ENCODE measurements at places on chromosomes 1 and 21.

- peak; percentile 44 for DNase-seq
Measured at GRCh38 chr21:37153935-37154350, 80.9 kb downstream of the TTC3 start.

- no peak for DNase-seq
Measured at GRCh38 chr1:221822591-221822990, 80.7 kb upstream of the DUSP10 start.

- peak; percentile 16 for DNase-seq
Measured at GRCh38 chr1:52403566-52404115, 582 bp downstream of the ORC1 start.

DNA sequence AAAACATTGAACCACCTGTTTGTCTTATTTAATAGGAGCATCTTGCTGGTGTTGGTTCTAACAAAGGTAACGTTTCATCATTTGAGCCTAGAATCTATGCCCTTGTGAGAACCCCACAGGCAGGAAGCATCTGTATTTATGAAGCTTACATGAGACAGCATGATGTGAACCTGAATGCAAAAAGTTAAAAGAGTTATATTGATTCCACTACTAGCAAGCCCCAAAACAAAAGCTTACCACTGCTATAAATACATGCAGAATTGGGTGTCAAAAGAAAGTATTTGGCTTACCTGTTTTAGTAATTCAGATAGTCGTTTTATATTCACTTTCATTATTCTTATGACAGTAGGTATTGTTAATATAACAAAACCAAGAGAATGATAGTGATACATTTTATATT, 301.2 kb upstream of the ADGRL2 start:
- no peak for DNase-seq

DNA sequence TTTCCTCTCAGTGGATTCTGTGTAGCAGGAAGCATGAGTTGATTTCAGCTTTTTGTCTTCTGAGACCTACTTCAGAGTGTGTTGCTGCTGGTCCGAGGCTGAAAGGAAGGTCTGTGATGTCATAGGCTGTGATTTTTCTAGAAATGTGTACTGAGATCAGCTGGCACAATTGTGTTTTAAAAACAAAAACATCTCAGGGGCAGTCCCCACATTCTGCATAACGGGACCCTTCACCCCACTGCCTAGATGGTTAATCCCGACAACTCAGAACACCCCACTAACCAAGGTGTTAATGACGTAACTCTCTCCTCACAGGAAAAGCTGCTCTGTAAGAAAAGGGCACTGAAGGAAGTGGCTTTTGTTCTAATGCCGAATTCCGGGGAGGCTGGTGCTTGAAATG, 59.8 kb upstream of the PPP2R5A start:
- DNase-seq, result no peak

DNA sequence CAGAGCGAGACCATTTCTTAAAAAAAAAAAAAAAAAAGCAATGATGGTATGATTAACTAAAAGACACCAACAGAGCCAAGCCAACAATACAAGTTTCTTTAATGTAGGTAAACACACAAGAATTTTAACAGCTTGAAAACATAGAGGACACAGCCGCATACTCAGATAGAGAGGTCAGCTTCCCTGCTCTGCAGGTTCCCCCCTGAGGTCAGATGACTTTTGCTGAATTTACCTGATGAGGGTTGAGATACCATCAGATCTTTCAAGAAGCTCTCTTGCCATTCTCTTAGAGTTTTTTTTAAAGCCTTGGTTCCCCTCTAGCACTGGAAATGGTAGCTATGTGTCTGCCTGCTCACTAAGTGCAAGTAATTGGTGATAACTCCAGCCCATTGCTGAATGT, 31.1 kb downstream of the BCAS2 start:
- DNase-seq, result no peak

- DNase-seq, result no peak
Measured at GRCh38 chr1:168755800-168756418, 26.9 kb upstream of the DPT start.

GRCh38 chr1:228695015-228695955, 40.0 kb upstream of the RHOU start:
- no peak for DNase-seq

DNA sequence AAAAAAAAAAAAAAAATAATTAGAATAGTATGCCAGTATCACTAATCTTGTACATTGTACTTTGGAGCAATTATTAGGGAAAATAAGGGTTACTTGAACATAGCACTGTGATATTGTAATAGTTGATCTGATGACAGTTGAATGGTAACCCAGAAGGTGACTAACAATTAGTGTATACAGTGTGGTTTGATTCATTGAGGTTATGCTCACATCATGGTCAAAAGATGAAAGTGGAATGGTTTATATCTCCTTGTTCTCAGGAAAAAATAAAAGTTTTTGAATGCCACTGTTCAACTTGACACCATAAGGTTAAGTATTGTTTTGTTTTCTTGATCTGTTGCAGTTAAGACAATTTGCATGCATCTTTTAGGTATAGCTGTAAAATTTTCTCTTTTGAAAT, 87.0 kb downstream of the GPR52 start:
- DNase-seq, result no peak

DNA sequence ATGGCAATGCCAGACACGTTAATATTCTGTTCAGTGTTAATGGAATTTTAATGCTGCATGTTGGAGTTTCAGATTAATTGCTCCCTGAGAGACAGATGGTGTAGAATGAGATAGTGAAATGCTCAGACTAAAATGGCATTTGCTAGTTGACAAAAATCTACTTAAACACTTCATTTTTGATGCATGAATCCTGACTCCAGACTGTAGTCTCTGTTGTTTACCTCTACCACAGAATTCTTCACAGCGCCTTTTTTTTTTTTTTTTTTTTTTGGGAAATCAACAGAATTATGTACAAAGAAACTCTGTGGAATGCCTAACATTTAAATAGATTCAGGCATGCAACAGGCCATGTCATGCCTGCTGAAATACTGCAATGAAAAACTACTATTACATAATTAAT, 111.3 kb downstream of the PLPPR5 start:
- no peak for DNase-seq

- DNase-seq, result no peak
Measured at GRCh38 chr1:203147376-203147775, 19.9 kb downstream of the ADORA1 start.

DNA sequence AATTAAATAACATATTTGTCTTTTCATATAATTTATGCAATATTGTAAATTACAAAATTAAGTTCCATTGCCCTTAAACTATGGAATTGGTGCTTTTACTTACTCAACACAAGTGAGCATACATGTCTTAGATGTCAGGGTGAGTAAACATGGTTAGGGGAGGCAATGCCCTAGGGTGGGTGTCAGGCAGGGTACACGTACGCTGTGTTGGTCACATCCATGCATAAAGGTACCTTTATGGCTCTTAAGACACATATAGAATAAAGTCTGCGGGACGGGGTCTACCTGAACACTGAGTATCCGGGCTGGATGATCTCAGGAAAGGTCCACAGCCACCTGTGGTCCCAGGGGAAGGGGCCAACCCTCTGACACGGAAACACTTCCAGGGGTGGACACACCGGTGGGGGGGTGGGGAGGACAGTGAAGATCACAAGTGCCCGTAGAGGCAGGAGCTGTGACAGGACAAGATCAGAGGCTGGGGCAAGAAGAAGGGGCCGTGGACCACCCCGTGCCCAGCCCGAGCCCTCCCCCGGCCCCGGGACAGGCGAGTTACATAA, 720 bp downstream of the LIN9 start:
- DNase-seq, result peak; percentile 38

DNA sequence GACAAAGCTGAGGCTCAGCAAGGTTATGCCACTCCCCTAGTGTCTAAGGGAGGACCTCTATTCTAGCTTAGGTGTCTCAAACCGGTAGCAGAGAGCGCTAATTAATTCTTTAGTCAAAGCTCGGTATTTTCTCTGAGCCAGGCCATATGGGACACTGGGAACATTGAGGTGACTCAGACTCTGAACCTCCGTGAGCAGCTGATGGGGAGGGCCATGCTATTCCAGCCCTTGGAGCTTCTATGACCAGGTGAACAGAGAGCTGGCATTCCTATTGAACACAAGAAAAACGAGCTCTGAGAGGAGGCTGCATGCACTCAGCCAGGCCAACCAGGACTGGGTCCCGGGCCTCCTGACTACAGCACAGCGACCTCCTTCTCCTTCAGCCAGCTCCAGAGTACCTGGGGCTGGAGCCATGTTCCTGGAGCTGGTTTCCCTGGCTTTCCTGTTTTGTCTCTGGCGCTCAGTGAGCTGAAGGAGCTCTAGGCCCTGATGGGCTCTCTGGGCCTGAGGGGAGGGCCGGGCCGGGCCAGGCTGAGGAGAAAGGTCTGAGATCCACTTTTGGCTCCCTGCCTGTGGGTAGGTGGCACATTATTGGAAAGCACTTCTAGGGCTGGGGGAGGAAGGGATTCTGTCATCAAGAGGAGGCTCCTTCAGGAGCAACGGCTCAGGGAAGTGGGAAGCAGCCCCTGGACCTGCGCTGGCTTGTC, 37.0 kb downstream of the SLC9A1 start:
- no peak for DNase-seq

- DNase-seq, result no peak
Measured at GRCh38 chr1:92599184-92599583, 112.5 kb upstream of the GFI1 start.

DNA sequence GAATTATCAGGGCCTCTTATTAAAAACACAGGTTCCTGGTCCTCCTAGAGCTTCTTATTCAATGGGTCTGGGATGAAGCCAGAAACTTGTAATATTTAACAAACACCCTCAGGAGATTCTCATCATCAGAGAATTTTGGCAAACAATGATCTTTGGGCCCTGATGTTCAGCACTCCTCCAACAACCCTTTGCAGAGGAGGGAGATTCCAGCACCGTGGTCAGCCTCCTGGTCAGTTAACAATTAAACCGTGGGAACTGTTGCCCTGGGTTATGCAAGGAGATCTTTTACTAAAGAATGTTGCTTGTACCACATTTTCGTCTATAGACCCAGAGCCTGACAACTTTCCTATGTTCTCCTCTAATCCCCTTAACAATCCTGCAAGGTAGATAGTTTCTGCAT, 294.4 kb downstream of the PLPP3 start:
- no peak for DNase-seq

DNA sequence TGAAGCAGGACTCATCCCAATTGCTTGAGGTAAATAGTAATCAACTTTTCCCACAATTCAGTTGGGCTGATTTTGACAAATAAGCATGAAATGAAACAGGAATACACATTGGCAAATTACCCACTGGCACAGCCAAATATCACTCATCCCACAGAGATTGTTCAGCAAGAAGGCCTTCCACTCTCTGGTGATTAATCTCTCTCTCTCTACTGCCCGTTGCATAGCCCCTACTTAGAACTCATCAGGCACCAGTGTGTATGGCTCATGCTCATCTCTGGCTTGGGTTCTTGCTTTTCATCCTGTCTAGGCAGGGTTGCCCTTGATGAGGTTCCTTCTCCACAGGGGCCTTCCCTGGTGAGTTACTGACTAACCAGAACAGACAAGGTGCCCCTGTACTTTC, 1.1 kb downstream of the BSDC1 start:
- DNase-seq, result no peak

- DNase-seq, result no peak
Measured at GRCh38 chr1:207115269-207115668, 11.2 kb downstream of the C4BPA start.

DNA sequence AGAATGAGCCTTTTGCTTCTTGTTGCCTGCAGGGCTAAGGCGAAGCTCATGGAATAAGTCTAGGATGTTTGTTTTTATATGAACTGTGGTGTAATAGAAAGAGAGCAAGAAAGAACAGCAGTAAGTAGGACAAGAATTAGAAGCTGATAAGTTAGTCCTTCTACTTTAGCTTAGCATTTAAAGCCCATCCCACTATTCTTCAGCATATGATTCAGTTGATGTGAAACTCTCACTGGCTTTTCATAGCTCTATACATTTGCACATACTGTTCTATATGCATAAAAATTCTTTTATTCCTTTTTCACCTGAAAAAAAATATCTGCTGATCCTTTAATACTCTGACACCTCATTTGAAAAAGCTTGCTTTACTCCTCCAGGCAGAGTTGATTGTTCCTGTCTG, 712.0 kb downstream of the USP25 start:
- DNase-seq, result no peak

- DNase-seq, result no peak
Measured at GRCh38 chr1:67942274-67942673, 108.2 kb downstream of the DIRAS3 start.

- peak; percentile 14 for DNase-seq
Measured at GRCh38 chr1:219347921-219348391, 174.3 kb downstream of the LYPLAL1 start.

- DNase-seq, result no peak
Measured at GRCh38 chr1:64543831-64544230, 73.9 kb downstream of the CACHD1 start.

- DNase-seq, result no peak
Measured at GRCh38 chr1:30637183-30637980, 86.0 kb downstream of the MATN1 start.

GRCh38 chr1:69585666-69586065, 17.9 kb downstream of the LRRC7 start:
- DNase-seq, result no peak

DNA sequence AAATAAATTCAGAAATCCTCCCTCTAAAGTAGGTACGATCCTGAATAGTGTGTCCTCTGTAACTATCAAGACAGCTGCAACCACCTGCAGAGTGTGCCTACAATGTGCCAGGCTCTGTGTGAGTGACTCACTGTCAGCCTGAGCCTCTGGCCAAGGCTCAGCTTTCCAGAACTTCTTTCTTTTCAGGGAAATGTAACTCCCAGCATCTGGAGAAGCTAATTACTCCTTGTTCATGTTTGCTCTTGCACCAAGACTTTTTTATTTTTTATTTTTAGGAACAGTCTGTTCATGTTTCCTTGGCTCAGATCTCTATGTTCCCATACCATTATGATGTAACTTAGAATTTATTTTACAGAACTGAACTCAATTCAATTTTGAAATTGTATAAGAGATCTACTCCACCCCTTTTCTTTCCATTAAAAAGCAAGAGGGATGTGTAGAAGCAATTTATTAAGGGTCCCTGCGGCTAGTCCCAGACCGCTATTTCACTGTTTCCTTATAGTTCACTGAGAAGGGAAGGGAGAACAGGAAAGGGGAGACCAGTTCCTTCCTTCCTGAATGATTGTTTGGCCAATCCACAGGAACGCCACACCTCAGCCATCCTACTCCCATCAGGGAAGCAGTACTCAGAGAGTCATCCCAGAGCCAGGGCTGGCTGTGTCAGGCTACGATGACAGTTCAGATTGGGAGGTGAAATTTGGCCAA, 112.4 kb upstream of the ZNF648 start:
- DNase-seq, result peak; percentile 70

- no peak for DNase-seq
Measured at GRCh38 chr1:160942926-160943325, 11.7 kb downstream of the ITLN2 start.

- DNase-seq, result no peak
Measured at GRCh38 chr1:2277741-2278488, 49.8 kb downstream of the SKI start.

GRCh38 chr1:234398849-234399381, 25.7 kb downstream of the COA6 start:
- no peak for DNase-seq
